ENCODE measurements at places on chromosomes 2 and 18. TPM values are rescaled to one million over a fixed set of nuclear protein-coding genes. Genes with fewer than 3 reads are reported as not detected.

Gene PMAIP1
- total RNA-seq = 18.2 TPM

Gene IFIH1
- 7.7 TPM for total RNA-seq

Gene KCNIP3
- total RNA-seq = 2.9 TPM

Gene SOX11
- total RNA-seq = not detected

Gene SFT2D3
- total RNA-seq = 7.0 TPM

Gene MEP1B
- total RNA-seq = not detected

Gene ASTL
- not detected for total RNA-seq

Gene DUSP19
- 4.8 TPM for total RNA-seq

Gene PNPT1
- total RNA-seq = 27.0 TPM

Gene BOLA3
- 10.2 TPM for total RNA-seq

Gene METTL8
- 73.3 TPM for total RNA-seq
